Hepatocyte (in vitro differentiated cells): ENCODE measurements at places on chromosomes 2 and 18. TPM values are rescaled to one million over a fixed set of nuclear protein-coding genes. Genes with fewer than 3 reads are reported as not detected.

Gene SETBP1
- 20.1 and 21.1 TPM in 2 replicates for total RNA-seq

Gene PRADC1
- 26.9 and 36.6 TPM in 2 replicates for total RNA-seq

DNA sequence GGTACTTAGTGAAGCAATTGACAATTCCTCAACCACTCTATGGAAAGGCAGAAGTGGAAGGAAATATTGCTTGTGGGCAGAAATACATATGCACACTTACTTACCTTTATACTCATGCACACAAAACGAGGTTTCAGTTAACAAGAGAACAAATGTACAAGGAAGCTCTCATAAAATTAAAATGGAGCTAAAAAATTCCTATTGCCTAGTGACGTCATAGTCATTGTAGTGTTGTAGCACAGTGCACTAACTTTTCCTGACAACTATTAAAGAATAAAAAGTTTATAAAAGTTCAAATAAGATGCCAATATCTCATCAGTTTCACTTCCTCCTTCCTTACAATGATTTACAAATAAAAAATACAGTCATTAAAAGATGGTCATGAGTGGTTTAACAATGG lies 1161.9 kb upstream of the NRXN1 start:
- H3K4me3 ChIP-seq, result no peak overlapping the region
- no peak for DNase-seq
- no peaks in the 10 kb centered on the region for H3K4me1 ChIP-seq
- peak overlapping the region; percentile 27 for H3K27ac ChIP-seq
- no peaks in the 10 kb centered on the region for H3K36me3 ChIP-seq

Gene UBXN4
- 111 and 121 TPM in 2 replicates for total RNA-seq

Gene C2orf92
- total RNA-seq, result 2.1 and 5.5 TPM in 2 replicates

DNA sequence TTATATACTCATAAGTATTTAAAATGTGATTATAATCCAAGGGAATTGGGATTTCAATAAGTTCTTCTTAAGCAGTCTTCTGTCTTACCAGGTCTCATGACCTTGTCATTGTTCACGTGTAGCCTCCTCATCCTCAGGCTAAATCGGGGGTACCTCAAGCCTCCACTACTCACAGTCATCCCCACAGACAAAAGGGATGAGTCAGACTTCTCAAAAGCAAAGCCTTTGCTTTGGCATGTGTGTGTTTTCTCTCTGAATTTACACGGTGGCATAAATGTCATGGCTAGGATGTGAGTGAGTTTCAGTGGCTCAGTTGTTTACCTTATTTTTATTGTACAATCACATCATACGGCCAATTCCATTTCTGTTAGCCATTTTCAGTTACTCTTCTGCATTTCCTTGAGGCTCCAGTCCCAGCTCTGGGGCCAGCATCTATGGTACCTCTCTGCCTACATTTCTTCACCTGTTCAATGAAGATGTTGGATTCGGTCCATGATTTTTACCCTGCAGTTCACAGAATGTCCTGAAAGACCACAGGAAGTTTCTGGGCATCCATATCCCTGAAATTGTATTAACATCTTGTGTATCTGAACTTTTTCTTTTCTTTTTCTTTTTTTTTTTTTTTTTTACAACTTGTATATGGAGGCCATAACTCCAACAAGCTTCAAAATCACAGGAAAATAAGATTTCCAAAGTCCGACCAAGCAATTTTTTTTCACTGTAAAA lies 195.3 kb downstream of the FHOD3 start:
- H3K4me3 ChIP-seq, result no peak overlapping the region
- peak overlapping the region; percentile 53 for H3K27ac ChIP-seq
- no peaks in the 10 kb centered on the region for H3K36me3 ChIP-seq
- H3K4me1 ChIP-seq, result no peaks in the 10 kb centered on the region

Gene RPRM
- total RNA-seq, result 2.1 and 3.4 TPM in 2 replicates

GRCh38 chr2:239506101-239506857 lies 105.5 kb upstream of the HDAC4 start:
- H3K36me3 ChIP-seq, result no peaks in the 10 kb centered on the region
- H3K4me3 ChIP-seq, result no peak overlapping the region
- no peaks in the 10 kb centered on the region for H3K27me3 ChIP-seq
- H3K27ac ChIP-seq, result no peak overlapping the region
- H3K4me1 ChIP-seq, result peaks cover 4% of the 10 kb centered on the region

- no peaks in the 10 kb centered on the region for H3K36me3 ChIP-seq
- peak overlapping the region; percentile 94 for H3K4me3 ChIP-seq
- H3K27ac ChIP-seq, result peak overlapping the region; percentile 84
- DNase-seq, result no peak
Observed at GRCh38 chr18:49459404-49460171, 857 bp downstream of the DYM start.

GRCh38 chr2:144629935-144630334 lies 110.0 kb upstream of the ZEB2 start:
- DNase-seq, result no peak
- H3K36me3 ChIP-seq, result no peaks in the 10 kb centered on the region
- H3K27ac ChIP-seq, result no peak overlapping the region
- no peak overlapping the region for H3K4me3 ChIP-seq

Gene CELF4
- 1.3 and 3.2 TPM in 2 replicates for total RNA-seq

DNA sequence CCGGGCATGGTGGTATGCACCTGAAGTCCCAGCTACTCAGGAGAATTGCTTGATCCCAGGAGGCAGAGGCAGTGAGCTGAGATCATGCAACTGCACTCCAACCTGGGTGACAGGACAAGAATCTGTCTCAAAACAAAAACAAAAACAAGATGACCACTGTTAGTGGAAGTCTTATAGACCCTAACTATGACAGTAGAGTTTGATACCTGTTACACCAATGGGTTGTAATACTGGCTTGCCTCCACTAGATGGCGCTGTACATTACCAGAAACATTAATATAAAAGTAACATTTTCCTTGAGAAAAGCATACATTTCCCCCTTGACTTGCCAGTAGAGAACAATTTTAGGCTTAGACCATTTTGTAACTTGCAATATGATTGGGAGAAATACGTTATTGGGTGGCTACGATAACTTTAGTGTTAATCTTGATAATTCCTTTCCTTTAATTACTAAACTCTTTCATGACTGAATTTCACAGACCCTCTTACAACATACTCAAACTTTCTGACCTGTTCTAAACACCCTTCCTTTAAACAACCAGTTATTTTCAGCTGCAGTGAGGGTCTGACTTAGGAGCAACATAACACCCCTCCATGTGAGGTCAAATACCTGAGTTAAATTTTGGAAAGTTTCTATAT lies 19.5 kb downstream of the SLC25A52 start:
- no peak overlapping the region for H3K4me3 ChIP-seq
- no peak overlapping the region for H3K27ac ChIP-seq
- DNase-seq, result peak; percentile 54
- no peaks in the 10 kb centered on the region for H3K27me3 ChIP-seq

- no peaks in the 10 kb centered on the region for H3K36me3 ChIP-seq
- H3K27ac ChIP-seq, result no peak overlapping the region
- no peaks in the 10 kb centered on the region for H3K4me1 ChIP-seq
- no peaks in the 10 kb centered on the region for H3K27me3 ChIP-seq
- no peak overlapping the region for H3K4me3 ChIP-seq
Observed at GRCh38 chr2:187338679-187339121, 109.4 kb downstream of the CALCRL start.

GRCh38 chr2:224793946-224794345 lies 77.8 kb upstream of the CCDC195 start:
- no peaks in the 10 kb centered on the region for H3K27me3 ChIP-seq
- no peak overlapping the region for H3K4me3 ChIP-seq
- no peaks in the 10 kb centered on the region for H3K4me1 ChIP-seq
- no peak overlapping the region for H3K27ac ChIP-seq

- DNase-seq, result no peak
- H3K4me1 ChIP-seq, result no peaks in the 10 kb centered on the region
- no peak overlapping the region for H3K4me3 ChIP-seq
- no peaks in the 10 kb centered on the region for H3K27me3 ChIP-seq
- H3K27ac ChIP-seq, result no peak overlapping the region
- no peaks in the 10 kb centered on the region for H3K36me3 ChIP-seq
Observed at GRCh38 chr2:45794134-45794617, 142.7 kb downstream of the PRKCE start.

Gene IL1F10
- not detected in 2 replicates for total RNA-seq

- peak; percentile 56 for DNase-seq
- no peaks in the 10 kb centered on the region for H3K27me3 ChIP-seq
- H3K4me3 ChIP-seq, result peak overlapping the region; percentile 68
- H3K27ac ChIP-seq, result peak overlapping the region; percentile 95
Observed at GRCh38 chr2:189178726-189179569, 613 bp downstream of the COL5A2 start.

Gene ARMC9
- 14.6 and 22.5 TPM in 2 replicates for total RNA-seq

- DNase-seq, result no peak
- no peaks in the 10 kb centered on the region for H3K4me1 ChIP-seq
- H3K27me3 ChIP-seq, result no peaks in the 10 kb centered on the region
- no peak overlapping the region for H3K27ac ChIP-seq
Observed at GRCh38 chr2:9990736-9991135, 39.2 kb downstream of the GRHL1 start.

Gene ASTL
- total RNA-seq, result not detected in 2 replicates

GRCh38 chr2:97774425-97774824 lies 61.0 kb downstream of the ZAP70 start:
- no peaks in the 10 kb centered on the region for H3K27me3 ChIP-seq
- no peaks in the 10 kb centered on the region for H3K4me1 ChIP-seq
- H3K36me3 ChIP-seq, result no peaks in the 10 kb centered on the region
- no peak overlapping the region for H3K4me3 ChIP-seq
- DNase-seq, result peak; percentile 36

DNA sequence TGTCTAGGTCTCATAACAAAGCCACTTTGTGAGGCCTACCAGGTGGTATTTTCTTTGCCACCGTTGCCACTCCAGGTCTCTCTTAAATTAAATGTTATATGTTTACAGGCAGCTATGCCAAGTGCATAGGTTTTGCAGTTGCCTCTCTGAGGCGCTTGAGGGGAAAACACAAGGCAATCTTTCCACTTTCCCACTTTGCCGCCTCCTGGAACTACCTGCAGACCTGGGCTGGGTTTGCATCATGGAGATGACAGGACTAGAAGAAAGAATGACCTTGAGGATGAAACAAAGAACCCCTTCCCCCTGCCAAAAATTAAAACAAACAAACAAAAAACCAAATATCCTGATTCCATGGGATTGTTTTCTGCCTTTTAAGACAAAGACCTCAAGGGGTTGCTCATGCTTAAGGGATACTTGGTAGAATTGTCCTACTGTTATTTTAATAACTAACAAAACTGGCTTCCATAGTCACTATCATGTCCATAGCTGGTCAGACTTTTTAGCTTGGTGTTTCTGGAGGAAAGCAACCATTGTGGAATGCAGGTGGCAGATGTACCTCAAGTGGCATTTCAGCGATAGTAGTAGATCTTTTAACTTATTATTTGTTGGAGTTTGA lies 159.9 kb downstream of the PRPF40A start:
- H3K27ac ChIP-seq, result no peak overlapping the region
- H3K27me3 ChIP-seq, result no peaks in the 10 kb centered on the region
- no peaks in the 10 kb centered on the region for H3K36me3 ChIP-seq
- H3K4me3 ChIP-seq, result no peak overlapping the region

DNA sequence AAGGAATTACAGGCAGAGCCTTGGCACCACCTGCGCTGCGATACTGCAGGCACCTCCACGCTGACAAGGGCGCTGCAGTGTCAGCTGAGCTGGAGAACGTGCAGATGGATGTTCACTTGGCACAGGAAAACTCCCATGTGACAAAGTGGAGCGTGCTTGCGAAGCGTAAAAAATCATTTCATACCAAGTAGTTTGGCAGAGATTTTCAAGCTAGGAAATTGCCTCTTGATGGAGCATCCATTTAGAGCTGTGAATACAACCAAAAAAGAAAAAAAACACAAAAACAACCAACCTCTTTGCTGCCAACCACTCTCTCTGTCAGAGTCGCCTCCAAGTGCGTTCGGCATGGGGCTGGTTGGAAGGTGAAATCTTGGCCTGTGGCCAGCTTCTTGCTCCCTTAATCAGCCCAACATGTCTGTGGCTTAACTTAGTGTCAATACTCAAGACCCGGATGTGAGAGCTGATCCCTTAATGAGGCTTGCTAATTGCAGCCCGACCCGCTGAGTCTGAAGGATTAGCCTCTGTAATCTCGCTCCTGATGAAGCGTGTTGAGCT lies 38.1 kb downstream of the ACOXL start:
- peak; percentile 21 for DNase-seq
- H3K4me1 ChIP-seq, result peaks cover 5% of the 10 kb centered on the region
- no peak overlapping the region for H3K27ac ChIP-seq

GRCh38 chr2:16318474-16319195 lies 347.0 kb downstream of the CYRIA start:
- peak overlapping the region; percentile 82 for H3K27ac ChIP-seq
- peak; percentile 28 for DNase-seq
- no peaks in the 10 kb centered on the region for H3K36me3 ChIP-seq
- H3K4me1 ChIP-seq, result peaks cover 33% of the 10 kb centered on the region
- H3K27me3 ChIP-seq, result no peaks in the 10 kb centered on the region
- H3K4me3 ChIP-seq, result no peak overlapping the region
